ENCODE measurements at places on chromosomes 5 and 9.
A peak's percentile ranks its signal among the peaks of the same experiment; 100 is the strongest.

DNA sequence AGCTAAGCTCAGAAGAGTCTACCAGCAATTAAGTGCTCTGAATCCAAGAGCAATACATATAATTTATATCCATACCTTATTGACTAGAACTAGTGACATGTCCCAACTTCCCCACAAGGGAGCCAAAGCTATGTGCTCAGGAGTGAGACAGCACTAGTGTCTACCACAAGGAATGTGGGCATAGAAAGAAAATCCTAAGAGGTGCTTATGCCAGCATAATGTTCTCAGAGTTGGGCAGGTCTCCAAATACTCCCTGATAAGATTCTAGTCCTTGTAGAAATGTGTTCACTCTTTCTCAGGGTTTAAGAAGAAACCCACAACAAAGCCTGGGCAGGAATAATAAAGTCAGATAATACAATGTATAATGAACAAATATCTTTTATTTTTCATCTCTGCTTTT, 275.1 kb downstream of the BRINP1 start:
- no peaks in the 10 kb centered on the region for H3K36me3 ChIP-seq
- no peaks in the 10 kb centered on the region for H3K4me1 ChIP-seq
- H3K27ac ChIP-seq = no peak overlapping the region
- H3K4me3 ChIP-seq = no peak overlapping the region
- no peaks in the 10 kb centered on the region for H3K27me3 ChIP-seq

- no peaks in the 10 kb centered on the region for H3K4me1 ChIP-seq
- DNase-seq = no peak
- H3K4me3 ChIP-seq = no peak overlapping the region
- H3K27ac ChIP-seq = no peak overlapping the region
Measured at GRCh38 chr5:167813389-167813788, 478.1 kb upstream of the WWC1 start.

DNA sequence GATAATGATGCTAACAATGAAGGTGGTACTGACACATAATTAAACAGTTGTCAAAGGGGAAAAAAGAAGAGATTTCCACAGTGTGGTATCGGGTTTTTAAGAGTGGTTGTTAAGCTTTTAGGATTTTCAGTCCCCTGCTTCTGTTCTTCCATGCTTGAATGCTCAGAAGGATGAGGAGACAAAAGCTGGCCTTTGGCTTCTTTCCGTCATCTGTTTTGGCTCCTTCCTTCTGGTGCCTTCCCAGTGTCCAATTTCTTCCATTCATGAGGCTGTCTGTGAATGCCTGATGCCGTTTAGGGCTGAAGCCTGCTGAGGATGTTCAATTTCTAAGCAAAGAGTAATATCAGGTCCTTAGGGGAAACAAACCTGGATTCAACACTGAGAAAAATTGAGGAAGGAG, 179.6 kb upstream of the GLRA1 start:
- peaks cover 7% of the 10 kb centered on the region for H3K27me3 ChIP-seq
- no peak overlapping the region for H3K27ac ChIP-seq
- no peak for DNase-seq
- H3K4me1 ChIP-seq = no peaks in the 10 kb centered on the region

DNA sequence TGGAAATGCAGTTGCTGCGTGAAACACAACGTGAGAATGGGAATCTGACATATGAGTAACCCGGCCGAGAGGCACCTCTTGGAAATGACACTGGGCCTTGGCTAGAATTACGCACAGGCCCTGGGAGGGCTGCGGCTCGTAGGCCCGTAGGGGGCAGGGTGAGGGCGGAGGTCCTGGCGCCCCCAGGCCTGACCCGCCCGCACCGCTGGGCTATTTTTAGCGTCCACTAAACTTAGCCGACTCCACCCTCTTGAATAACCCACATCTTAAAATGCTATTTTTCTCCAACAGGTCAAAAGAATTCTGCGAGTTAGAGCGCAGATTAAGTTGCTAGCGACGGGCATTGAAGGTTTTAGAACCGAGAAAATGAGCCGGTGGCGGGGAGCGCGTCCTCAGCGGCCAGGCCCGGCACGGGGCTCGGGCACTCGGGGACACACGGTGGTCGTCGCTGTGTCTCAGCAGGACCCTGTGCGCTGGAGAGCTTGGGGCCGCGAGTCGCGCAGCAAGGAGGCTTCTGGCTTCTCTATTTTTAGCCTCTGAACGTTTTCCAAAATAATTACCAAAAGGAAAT, 168.5 kb downstream of the AUH start:
- H3K4me3 ChIP-seq = peak overlapping the region; percentile 95
- no peaks in the 10 kb centered on the region for H3K27me3 ChIP-seq
- no peaks in the 10 kb centered on the region for H3K36me3 ChIP-seq
- peak overlapping the region; percentile 48 for H3K27ac ChIP-seq

DNA sequence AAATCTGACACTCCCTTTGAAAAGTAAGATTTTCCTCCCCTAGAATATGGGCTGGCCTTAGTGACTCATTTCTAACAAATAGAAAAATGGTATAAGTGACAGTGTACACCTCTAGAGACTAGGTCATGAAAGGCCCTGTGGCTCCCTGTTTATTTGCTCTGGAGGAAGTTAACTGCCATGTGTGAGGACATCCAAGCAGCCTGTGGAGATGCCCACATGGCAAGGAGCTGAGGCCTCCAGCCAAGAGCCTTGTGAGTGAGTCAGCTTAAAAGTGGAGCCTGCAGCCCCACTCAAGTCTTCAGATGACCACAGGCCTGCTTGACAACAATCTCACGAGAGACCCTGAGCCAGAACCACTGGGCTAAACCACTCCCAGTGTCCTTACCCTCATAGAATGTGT, 128.1 kb upstream of the LHFPL2 start:
- peaks cover 12% of the 10 kb centered on the region for H3K36me3 ChIP-seq
- H3K4me3 ChIP-seq = peak overlapping the region; percentile 42
- DNase-seq = no peak
- H3K27me3 ChIP-seq = no peaks in the 10 kb centered on the region
- H3K4me1 ChIP-seq = peaks cover 9% of the 10 kb centered on the region
- H3K27ac ChIP-seq = no peak overlapping the region

DNA sequence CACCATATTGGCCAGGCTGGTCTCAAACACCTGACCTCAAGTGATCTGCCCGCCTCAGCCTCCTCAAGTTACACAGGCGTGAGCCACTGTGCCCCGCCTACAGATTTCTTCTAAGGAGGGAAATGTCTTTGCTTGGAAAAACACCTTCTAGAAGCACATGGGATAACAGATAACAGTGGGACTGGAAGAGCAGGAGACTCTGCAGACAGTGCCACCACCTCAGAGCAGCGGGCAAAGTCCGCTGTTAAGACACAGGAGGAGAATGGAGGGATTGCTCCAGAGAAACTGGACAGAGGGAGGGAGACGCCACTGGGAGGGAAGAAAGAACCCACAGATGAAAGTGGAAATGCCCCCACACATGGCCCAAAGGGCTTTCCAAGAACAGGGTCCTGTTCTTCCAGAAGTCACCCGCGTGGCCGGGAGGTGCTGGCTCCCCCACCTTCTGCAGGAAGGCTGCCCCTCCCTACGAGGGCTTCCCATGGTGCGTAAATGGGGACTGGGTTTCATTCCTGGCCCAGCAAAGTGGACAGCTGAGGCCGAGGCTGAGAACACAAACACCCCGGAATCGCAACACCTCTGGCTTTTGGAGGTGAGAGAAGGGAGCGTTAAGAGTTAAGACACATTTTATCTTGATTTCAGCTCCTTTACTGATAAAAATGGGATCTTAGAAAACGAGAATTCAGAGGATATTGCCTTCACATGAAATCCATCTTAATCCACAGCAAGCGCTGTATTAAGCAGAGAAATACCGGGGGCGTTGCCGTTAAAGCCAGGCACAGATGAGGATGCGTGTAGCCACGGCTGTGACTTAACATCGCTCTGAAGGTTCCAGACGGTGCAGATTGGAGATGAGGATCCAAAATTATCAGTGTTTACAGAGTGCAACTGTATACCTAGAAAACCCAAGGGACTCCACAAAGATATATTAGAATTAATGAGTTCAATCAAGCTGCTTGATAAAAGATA, 11.2 kb downstream of the ADAMTS2 start:
- no peak for DNase-seq
- no peak overlapping the region for H3K4me3 ChIP-seq
- peaks cover 8% of the 10 kb centered on the region for H3K27me3 ChIP-seq

GRCh38 chr5:122665051-122665450, 109.8 kb upstream of the SNX2 start:
- no peak overlapping the region for H3K27ac ChIP-seq
- no peak for DNase-seq
- no peaks in the 10 kb centered on the region for H3K4me1 ChIP-seq
- H3K4me3 ChIP-seq = no peak overlapping the region
- peaks cover 12% of the 10 kb centered on the region for H3K36me3 ChIP-seq

GRCh38 chr9:136978073-136978864, 965 bp downstream of the PTGDS start:
- H3K4me3 ChIP-seq = no peak overlapping the region
- no peaks in the 10 kb centered on the region for H3K36me3 ChIP-seq
- no peaks in the 10 kb centered on the region for H3K4me1 ChIP-seq
- H3K27me3 ChIP-seq = peaks cover 68% of the 10 kb centered on the region

GRCh38 chr5:321726-322251, 275 bp downstream of the AHRR start:
- H3K27me3 ChIP-seq = peaks cover 35% of the 10 kb centered on the region
- no peak overlapping the region for H3K4me3 ChIP-seq
- DNase-seq = no peak

GRCh38 chr5:157331807-157332206, 65.9 kb downstream of the CYFIP2 start:
- peaks cover 37% of the 10 kb centered on the region for H3K36me3 ChIP-seq
- no peak overlapping the region for H3K27ac ChIP-seq
- H3K27me3 ChIP-seq = no peaks in the 10 kb centered on the region
- DNase-seq = no peak

DNA sequence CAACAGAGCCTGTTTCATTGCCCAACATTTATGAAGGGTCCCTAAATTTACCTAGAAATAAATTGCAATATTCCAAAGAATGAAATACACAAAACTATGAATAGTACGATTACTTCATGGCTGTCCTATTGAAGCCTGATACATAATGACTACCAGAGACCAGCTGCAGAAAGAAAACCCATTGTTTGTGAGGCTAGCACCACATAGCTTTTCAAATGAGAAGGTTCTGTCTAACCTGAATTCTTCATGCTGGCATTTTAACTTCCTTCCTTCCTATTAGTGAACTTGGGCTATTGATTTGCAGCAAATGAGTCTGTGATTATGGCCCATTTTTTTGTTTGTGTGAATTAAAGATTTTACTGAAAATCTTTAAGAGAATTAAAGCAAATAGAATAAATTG, 47.3 kb downstream of the MEGF10 start:
- peaks cover 17% of the 10 kb centered on the region for H3K27me3 ChIP-seq
- DNase-seq = no peak
- no peak overlapping the region for H3K4me3 ChIP-seq

DNA sequence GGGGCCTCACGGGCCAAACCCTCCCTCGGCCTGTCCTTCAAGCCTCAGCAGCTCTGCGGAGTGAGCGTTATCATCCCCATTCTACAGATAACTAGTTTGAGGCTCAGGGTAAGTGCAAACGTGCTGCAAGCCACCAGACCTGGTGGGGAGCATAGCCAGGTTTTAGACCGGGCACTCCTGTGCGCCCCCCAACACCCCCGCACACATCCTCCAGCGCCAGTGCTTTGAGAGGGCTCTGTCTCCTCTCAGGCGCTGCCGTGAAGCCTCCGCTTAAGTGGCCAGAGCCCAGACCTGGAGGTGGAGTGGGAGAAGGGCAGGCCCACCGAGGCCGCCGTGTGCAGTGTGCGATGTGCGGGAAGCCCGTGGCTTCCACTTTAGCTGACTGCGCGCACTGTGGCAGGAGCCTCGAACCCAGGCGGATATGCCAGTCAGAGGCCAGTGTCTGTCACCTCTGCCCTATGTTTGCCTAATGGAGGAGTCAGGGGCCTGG, 1.6 kb upstream of the MGAT1 start:
- no peak for DNase-seq
- peak overlapping the region; percentile 90 for H3K27ac ChIP-seq
- no peaks in the 10 kb centered on the region for H3K27me3 ChIP-seq
- H3K4me1 ChIP-seq = peaks cover 82% of the 10 kb centered on the region
- peaks cover 5% of the 10 kb centered on the region for H3K36me3 ChIP-seq

GRCh38 chr5:52560366-52560765, 227.3 kb upstream of the ITGA1 start:
- no peaks in the 10 kb centered on the region for H3K4me1 ChIP-seq
- H3K4me3 ChIP-seq = no peak overlapping the region
- no peaks in the 10 kb centered on the region for H3K36me3 ChIP-seq
- H3K27ac ChIP-seq = no peak overlapping the region

GRCh38 chr5:77369566-77369965, 122.5 kb downstream of the WDR41 start:
- no peak overlapping the region for H3K4me3 ChIP-seq
- no peak for DNase-seq
- H3K27ac ChIP-seq = no peak overlapping the region
- no peaks in the 10 kb centered on the region for H3K36me3 ChIP-seq
- H3K4me1 ChIP-seq = no peaks in the 10 kb centered on the region

DNA sequence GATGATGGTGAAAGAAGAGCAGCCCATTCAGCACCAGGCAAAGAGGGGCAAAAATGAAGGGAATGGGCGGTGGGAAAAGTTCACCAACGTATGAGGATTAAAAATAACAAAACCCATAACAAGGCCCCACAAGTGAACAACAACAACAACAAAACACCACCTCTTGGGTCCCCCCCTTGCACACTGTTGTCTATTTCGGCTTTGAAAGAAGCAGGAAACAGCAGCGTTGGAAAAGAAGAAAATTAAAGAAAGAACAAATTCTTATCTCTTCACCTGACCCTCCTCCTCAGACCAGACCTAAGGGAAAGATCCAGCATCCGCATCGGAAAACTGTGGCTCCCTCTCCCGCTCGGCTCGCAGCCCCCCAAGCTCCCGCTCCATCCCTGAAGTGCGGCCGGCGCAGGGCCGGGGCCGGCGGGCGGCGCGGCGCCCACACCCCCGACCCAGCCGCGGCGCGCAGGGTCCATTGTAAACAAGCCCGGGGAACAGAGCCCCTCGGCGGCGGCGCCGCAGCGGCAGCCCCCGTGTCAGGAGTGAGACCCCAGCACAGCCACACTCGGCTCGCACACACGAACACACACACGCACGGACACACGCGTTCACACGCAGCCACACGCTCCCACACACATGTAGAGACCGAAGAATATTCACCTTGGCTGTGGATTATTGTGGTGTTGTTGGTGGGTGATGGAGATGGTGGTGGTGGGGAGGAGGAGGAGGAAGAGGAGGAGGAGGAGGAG, 535 bp downstream of the RFX3 start:
- peaks cover 8% of the 10 kb centered on the region for H3K36me3 ChIP-seq
- peaks cover 48% of the 10 kb centered on the region for H3K4me1 ChIP-seq
- no peaks in the 10 kb centered on the region for H3K27me3 ChIP-seq

DNA sequence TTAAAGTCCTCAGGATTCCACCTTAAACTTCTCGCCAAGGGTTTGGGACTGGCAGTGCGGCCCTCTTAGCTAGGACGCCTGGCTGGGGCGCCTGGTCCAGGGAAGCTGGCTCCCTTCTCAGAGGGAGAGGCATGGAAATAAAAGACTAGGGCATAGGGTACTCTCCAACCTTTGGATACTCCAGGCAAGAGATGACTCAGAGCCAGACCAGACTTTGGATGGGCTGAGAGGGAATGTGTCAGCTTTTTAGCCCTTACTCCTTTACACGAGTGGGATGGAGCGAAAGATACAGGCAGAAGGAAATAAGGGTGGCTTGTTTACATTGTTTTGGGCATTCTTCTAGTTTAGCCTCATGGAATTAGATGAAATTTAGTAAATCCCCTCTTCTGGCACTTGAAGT, 48.2 kb downstream of the IL31RA start:
- H3K27me3 ChIP-seq = peaks cover 13% of the 10 kb centered on the region
- H3K27ac ChIP-seq = no peak overlapping the region
- peaks cover 4% of the 10 kb centered on the region for H3K4me1 ChIP-seq
- H3K4me3 ChIP-seq = no peak overlapping the region
- DNase-seq = no peak

All from naive B cell (primary cell).